ENCODE measurements at places on chromosomes 11 and 22.

DNA sequence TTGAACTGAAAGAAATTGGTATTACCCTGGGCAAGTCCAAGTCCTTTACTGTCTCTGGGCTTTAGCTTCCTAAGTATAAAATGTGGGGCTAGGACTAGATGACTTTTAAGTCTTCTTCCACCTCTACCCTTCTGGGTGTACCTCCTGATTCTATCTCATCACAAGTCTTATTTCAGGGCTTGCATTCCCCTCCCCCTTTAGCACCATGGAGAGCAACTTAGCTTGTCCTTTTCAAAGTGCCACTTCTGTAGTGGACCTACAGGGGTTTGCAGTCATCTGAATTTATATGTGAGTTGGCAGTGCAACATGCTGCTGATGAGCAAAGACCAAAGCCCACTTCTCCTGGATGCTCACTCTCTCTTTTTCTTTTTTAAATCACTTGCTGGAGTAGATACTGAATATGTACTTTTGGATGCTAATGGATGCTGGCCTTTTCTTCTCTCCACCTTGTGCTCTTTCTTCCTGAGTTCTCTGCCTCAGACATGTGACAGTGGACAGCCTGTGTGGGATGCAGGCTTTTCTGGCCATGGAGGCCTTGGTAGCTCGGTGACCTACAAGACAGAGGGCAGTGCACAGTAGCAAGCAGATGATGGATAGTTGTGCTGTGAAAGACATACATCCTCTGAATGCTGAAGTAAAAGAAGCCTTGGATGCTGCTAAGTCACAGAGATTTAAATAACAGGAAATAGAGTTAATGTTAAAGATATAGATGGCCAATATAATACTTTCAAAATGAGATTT lies 185.0 kb downstream of the NELL1 start:
- no peak for DNase-seq

DNA sequence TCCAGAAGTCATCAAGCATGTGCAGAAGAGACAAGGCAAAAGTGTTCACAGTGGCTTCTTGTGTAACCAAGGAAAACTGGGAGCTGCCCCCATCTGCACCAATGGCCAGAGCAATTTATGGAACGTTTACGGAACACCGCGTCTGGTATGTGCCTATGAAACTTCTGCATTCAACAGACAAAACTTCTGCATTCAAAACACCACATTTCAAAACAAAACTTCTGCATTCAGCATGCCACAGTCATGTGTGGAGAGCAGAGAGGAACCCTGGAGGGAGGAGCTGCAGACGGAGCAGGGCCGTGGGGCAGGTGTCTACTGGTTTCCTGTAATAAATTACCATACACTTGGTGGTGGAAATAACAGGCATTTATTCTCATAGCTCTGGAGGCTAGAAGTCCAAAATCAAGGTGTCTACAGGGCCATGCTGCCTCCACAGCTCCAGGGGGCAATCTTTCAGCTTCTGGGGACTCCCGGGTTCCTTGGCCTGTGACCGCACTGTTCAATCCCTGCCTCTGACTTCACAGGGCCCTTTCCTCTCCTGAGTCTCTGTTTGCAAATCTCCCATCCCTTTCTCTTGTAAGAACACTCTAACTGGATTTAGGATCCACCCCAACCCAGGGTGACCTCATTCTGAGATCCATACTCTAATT lies 32.2 kb downstream of the RPL3 start:
- no peak for DNase-seq

DNA sequence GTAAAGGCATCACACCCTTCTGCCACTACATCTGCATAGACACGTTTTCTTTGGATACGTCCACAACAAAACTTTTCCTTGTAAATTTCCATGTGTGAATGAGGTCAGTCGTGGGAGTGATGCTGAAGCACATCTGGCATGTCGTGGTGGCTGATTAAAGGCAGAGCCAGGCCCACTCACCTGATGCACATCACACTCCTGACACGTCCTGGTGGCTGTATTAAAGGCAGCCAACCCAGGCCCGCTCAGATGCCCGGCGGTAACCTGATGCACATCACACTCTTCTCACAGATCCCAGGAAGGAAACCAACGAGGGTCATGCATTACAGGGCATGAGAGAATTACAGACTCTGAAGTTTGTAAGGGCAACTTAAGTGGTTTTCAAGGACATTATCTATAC lies 321.6 kb upstream of the B3GAT1 start:
- DNase-seq = no peak

GRCh38 chr22:29125844-29126243 lies 53.0 kb downstream of the KREMEN1 start:
- no peak for DNase-seq

- DNase-seq = peak; percentile 33
Measured at GRCh38 chr11:90476442-90477007, 253.7 kb upstream of the CHORDC1 start.

DNA sequence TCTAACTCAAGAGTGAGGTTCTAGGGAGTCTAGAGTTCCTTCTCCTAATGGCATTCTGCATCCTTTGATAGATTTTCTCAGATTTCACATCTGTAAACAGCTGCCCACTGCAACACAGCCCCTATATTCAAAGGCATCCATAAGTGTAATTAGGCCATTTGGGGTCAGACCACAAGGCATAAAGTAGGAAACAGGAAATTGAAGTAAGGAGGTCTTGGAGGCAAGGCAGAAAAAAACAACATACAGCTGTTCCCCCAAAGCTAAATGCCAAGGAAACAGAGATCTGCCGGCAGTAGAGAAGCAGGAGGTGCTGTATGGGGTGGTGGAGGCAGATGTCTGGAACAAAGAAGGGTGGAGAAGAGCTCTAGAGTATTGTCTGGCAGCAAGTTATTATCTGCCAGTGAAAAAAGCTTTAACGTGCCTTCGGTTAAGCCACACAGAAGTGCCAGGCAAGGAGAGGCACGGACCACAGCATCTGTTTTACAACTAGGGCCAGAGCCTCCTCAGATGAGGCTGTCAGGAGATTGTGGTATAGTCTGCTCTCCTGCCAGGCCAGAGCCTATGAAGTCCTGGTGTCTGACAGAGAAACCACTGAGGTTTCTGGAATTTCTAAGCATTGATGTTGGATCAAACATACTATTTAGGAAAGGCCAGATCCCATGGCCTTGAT lies 100.2 kb upstream of the CHRM4 start:
- no peak for DNase-seq

DNA sequence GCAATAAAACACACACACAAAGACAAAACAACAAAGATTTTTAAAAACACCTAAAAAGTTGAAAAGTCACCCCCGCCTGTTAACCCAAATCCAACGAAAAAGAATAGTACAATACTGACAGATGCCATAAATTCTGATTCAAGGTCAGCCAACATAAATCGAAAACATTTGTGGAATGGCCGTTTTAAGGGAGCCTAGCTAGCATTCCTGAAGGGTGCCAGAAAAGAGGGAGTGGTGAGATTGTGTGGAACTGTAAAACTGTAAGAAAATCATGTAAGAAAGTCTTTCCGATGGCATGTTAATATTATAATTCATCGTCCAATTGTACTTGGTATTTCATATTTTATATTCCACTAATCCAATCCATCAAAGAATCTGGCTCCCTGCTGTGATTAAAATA lies 75.1 kb downstream of the RAB38 start:
- no peak for DNase-seq

GRCh38 chr11:63887386-63887999 lies 29.5 kb downstream of the RCOR2 start:
- DNase-seq = no peak

- peak; percentile 23 for DNase-seq
Measured at GRCh38 chr22:50136581-50137015, 33.9 kb upstream of the PANX2 start.

GRCh38 chr11:123365955-123366354 lies 64.1 kb upstream of the GRAMD1B start:
- no peak for DNase-seq

DNA sequence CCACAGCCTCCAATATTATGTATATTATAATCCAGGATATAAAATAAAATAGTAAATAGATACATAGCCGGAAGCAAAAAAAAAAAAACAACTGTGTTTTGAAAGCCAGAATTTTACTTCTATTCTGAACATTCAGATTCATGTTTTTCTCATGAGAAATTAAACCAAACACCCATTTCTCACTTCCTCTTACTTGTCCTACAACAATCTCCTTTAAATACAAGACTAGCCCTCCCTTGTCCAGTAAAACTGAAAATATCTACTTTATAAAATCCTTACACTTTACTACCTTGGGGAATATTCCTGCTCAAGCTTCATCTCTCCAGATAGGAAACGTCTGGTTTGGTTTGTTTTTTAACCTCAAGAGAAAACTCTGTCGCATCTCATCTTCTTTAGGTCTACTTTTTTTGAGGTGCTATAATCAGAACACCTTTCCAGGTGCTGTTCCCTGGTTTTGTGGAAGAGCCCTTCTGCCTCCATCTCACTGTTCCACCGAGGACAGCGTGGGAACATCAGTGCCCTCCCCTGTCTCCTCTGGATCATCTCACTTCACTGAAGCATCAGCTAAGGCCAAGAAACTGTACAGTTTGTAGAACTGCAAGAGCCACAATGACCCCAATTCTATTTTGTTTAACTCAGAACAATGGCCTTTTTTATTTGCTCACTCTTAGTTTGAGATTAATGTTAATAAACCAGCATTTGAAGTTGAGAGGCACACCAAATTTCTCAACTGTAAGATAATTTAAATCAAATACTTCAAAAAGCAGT lies 82.0 kb upstream of the ARHGAP32 start:
- no peak for DNase-seq

DNA sequence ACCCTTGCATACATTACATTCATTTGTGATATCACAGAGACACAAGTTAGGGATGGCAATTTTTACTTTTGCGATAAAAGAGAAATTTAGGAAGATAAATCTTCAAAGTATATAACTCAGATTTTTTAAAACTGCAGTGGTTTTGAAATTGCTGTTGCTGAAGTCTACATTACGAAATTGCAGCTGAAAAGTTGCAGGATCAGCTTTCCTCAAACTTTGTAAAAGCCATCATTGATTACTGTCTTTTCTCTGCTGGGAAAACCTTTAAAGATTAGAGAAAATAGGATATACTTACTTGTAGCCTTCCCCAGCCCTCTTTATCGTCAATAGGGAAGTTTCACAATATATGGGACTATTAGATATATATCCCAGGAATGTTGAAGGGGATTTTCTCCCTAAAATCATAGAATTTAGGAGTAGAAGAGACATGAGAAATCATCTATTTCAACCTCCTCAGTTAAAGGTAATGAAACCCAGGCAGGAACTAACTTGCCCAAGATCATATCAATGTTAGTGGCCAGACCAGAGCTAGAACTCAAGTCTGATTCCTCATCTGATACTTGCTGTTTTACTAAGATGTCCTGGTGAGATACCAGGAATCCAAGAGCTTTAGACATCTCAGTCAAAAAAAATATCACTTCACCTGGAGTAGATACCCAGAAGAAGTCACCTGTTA lies 10.4 kb upstream of the AGBL2 start:
- DNase-seq = no peak

DNA sequence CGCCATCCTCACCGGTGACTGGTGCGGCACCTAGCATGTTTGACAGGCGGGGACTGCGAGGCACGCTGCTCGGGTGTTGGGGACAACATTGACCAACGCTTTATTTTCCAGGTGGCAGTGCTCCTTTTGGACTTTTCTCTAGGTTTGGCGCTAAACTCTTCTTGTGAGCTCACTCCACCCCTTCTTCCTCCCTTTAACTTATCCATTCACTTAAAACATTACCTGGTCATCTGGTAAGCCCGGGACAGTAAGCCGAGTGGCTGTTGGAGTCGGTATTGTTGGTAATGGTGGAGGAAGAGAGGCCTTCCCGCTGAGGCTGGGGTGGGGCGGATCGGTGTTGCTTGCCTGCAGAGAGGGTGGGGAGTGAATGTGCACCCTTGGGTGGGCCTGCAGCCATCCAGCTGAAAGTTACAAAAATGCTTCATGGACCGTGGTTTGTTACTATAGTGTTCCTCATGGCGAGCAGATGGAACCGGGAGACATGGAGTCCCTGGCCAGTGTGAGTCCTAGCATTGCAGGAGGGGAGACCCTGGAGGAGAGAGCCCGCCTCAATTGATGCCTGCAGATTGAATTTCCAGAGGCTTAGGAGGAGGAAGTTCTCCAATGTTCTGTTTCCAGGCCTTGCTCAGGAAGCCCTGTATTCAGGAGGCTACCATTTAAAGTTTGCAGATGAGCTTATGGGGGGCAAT lies 1.1 kb downstream of the NEAT1 start:
- DNase-seq = peak; percentile 37

DNA sequence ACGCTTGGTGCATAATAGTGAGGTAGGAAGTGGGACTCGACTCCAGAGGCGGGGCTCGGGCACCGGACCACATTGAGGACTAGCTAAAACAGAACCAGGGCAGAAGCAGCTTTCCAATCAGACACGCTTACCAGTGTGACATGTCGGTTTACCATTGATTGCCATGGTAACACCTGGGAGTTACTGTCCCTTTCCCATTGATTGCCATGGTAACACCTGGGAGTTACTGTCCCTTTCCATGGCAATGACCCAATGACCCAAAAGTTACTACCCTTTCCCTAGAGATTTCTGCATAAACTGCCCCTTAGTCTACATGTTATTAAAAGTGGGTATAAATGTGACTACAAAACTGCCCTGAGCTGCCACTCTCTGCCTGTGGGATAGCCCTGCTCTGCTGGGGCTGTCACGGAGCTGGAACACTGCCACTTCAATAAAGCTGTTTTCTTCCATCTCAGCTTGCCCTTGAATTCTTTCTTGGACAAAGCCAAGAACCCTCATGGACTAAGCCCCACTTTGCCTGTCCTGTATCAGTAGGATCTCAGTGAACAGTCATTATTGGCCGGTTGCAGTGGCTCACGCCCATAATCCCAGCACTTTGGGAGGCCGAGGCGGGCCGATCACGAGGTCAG lies 77.4 kb upstream of the CRYBB3 start:
- no peak for DNase-seq

DNA sequence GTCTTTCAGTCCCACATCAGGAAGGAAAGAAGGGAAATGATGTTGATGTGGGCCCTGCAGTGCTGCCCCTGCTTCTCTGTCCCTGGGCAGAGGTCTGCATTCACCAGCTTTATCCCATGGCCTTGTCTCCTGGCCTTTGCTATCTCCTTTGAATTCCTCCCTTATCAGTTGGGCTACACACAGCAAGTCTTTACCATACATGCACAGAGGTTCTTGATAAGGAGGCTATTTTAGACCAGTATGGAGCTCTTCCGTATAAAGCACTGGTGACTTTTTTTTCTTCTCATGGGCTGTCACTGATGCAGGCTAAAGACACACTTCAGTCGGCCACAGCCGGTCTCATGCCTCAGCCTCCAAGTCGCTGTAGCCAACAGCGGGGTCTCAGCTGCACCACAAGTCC lies 20.2 kb downstream of the MYO18B start:
- DNase-seq = no peak

- DNase-seq = no peak
Measured at GRCh38 chr11:95443386-95443785, 212.4 kb upstream of the SESN3 start.

DNA sequence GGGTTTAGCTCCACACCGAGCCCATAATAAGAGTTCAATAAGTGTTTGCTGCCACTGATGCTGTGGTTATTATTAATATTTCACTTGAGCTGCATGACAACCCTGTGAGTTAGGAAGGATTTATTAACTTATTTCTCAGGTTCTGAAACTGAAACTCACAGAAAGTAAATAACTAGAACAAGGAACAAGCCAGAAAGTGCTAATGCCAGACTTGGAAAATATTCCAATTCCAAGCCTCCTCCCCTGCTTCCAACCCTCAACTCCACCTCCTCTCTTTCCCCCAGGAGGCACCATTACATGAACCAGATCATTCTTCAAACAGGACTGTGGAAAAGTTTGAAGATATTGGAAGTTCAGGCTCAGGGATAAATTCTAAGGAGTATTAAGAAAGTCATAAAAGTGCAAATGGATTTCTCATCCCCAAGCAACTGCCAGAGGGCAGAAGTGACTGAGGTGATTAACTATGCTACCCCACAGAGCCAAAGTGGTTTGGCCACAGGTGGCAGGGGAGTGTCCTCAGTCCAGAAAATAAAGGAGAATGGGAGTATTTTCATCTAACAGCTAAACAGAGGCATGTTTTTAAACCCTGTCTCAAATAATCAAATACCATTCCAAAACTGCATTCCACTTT lies 3.2 kb upstream of the FJX1 start:
- no peak for DNase-seq

All from astrocyte of the spinal cord (primary cell).